Stimulated activated CD8-positive, alpha-beta memory T cell treated with anti-CD3 and anti-CD28 coated beads, Interleukin-4, amount 100 ng/mL, for 24 hours (primary cell): ENCODE measurements at places on chromosomes 4 and X.

DNA sequence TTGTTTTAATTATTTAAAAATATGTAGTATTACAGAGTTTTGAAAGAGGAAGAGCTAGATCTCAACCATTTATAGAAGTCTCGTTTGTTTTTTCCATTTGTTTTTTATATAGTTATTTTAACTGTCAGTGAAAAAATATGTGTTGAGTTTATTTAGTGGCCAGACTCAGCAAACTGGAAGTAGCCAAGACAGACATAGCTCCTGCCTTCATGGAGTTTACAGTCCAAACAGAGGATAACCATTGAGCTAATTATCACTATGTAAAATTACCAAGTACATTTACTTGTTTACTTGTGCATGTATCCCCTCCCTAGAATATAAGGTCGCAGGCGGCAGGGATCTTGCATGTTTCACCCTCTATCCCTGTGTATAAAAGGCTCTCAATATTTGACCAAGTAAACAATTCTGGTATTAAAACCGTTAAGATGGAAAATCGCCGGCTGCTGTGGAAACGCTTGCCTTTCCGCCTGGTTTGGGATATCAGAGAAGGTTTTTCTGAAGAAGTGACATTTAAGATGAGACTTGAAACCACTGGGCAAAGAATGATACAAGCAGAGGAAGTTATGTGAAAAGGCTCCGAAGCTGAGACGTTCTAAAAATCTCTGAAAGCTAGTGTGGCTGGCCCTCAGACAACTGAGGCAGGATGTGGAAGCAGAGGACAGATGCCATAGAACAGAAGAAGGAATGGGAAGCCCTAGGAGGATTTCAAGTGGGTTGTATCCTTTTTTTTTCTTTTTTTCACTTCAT lies 1.3 kb upstream of the CCNI start:
- DNase-seq: no peak

DNA sequence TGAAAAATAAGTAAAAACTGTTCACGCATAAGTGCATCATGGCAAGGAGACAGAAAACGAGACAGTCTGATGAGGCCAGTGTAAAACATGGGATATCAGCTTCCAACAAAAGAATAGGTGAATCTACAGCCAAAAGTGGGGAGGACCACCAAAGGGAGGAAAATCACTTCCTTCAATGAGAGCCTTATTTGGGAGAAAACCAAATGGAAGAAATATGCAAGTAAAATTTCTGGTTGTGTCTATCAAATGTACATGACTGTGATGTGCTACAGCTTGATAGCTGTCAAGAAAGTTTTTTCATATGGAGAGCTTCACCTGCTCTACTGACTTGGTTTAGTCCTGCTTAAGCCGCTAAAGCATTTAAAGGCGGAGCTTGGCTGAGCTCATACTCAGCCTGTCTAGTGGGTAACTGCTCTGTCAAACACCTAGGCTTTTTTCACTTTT lies 66.2 kb downstream of the MAGEA1 start:
- DNase-seq: no peak

DNA sequence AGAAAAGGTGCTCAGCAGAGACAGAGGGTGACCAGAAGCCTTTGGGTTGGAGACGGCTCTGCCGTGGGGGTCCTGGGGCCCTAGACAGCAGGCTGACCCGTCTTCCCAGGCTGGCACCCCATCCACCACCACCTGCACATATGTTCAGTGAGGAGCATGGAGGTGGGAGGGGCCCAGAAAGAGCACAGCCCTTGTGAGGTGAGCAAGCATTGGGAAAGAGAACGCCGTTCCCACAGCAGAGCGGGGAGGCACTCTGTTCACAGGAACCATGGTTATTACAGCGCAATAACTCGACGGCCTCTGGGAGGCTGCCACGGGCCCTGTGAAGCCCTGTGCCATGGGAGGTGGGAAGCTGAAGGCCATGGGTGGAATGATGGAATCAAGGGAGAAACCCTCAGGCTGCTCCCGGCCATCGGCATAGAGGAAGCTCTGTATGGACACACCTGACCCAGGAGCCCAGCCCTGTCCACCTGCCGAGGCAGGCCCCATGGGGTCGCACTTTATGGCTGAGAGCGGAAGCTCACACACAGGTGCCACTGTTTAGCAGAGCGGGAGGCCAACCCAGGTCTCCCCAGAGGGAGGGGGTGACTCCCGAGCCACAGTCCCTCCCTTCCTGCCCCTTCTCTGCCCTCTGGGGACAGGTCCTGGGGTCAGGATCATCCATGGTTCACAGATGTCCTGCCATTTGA lies 93.5 kb upstream of the AFAP1 start:
- no peak for DNase-seq

GRCh38 chr4:54813674-54814073 lies 155.9 kb downstream of the KIT start:
- DNase-seq: no peak

- DNase-seq: no peak
Measured at GRCh38 chrX:10989386-10989785, 121.7 kb upstream of the HCCS start.

GRCh38 chrX:74602142-74602541 lies 12.3 kb downstream of the RLIM start:
- DNase-seq: no peak

DNA sequence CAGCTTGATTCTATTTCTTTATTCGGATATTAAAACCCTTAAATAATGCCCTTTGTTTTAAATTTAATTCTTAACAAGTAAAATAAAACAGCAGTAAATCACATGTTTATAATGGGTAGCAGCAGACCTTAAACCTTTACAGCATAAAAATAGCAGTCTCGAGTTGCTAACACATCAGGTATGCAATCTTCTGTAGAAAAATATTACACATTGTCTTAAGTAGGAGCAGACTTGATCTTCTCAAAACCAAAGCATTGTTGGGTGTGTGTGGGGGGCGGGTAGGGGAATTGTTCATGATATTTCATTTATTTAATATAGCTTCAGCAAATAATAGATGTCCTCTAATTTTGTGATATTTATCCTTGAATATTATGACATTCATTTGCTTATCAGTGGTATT lies 331.4 kb downstream of the PCDH7 start:
- DNase-seq: no peak

- DNase-seq: no peak
Measured at GRCh38 chr4:26884486-26884988, 23.9 kb downstream of the STIM2 start.

DNA sequence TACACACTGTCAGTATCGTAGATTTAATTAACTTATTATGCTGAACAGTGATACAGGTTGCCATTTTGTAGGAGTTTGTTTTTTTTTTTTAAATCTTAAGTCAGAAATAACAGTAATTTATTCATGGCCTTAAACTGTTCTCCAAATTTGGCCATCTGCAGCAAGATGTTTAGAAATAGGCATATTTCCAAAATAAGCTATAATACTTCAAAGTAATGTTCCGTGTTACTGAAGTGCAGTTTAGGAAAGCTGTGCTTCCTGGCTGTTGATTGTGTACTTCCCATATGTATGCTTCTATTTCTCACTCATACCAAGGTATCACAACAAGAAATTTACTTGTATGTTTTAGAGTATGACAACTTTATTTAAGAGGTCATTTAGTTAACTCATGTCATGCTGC lies 28.9 kb downstream of the CPEB2 start:
- no peak for DNase-seq

DNA sequence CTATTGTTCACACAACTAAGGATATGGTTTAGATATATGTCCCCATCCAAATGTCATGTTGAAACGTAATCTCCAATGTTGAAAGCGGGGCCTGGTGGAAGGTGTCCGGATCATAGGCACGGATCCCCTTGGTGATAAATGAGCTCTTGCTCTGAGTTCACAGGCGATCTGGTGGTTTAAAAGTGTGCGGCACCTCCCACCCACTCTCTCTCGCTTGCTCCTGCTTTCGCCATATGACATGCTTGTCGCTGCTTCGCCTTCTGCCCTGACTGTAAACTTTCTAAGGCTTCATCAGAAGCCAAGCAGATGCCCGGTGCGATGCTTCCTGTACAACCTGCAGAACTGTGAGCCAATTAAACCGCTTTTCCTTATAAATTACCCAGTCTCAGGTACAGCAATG lies 128.5 kb downstream of the NFKB1 start:
- DNase-seq: no peak

DNA sequence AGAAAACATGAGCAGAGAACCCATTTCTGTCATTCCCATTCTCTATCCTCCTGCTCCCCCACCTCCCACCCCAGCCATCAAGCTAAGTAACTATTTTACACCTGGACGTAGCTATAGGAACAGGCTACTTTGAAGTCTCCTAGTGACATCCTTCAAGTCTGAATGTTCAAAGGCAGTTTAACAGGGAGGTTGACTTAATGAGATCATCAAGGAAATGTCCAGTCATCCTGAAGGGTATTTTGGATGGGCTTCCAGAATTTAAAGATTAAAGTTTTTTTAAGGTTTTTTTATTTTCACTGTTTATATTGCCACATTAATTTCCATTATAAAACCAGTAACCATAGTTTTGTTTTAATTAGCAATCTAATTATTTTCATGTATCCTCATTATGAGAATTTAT lies 41.1 kb downstream of the HPF1 start:
- DNase-seq: no peak

GRCh38 chrX:148466292-148466691 lies 34.1 kb upstream of the AFF2 start:
- DNase-seq: no peak

DNA sequence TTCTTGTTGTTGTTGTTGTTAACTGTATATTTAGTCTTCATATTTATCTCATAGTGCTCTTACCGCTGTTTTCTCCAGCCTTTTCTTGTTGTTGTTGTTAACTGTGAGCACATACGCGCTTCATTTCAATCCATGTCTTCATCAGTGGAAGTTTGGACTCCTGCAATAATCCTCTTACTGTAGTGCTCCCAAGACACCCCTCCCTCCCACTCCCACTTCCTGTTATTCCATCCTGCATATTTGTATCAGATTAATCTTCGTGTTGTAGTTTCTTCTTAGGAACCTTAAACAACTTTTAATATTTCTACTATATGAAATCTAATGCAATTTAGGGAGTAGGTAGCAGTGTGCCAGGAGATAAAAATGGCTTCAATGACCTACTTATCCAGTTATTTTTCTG lies 674.8 kb downstream of the RAPGEF2 start:
- DNase-seq: no peak

DNA sequence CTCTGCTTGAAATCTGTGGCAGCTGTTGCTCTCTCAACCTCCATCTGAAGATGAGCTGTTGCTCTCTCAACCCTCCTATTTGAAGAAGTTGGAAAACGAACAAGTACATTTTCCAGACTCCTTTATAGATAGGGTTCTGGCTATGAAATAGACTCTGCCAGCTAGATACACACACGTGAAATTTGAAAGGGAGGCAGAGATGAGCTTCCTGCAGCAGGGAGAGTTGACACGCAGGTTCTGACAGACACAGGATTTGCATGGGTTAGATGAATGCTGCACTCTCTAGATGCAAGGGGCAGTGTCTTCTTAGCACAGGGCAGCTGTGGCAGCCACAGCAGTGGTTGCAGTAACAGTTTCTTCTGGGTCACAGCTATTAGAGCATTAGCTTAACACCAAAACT lies 8.0 kb upstream of the PYURF start:
- DNase-seq: no peak

DNA sequence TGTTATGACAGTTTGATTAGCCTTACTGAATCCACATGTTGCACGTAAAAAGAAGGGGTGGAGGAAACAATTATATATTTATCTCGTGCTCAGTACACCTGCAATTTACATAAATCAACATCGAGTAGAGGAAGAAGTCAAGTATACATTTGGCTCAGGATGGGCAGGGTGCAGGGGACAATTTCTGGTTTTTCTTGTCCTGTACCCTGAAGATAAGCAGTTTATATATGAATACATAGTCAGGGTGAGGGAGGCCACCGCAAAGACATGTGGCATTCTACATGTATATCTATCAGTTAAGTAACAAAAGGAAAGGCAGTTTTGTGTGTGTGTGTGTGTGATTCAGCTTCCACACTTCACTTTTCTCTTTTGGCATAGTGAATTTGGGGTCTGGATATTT lies 11.1 kb upstream of the EREG start:
- DNase-seq: no peak

GRCh38 chr4:153495480-153496193 lies 29.5 kb downstream of the TMEM131L start:
- DNase-seq: no peak

GRCh38 chrX:49221868-49222267 lies 11.3 kb downstream of the CACNA1F start:
- no peak for DNase-seq

DNA sequence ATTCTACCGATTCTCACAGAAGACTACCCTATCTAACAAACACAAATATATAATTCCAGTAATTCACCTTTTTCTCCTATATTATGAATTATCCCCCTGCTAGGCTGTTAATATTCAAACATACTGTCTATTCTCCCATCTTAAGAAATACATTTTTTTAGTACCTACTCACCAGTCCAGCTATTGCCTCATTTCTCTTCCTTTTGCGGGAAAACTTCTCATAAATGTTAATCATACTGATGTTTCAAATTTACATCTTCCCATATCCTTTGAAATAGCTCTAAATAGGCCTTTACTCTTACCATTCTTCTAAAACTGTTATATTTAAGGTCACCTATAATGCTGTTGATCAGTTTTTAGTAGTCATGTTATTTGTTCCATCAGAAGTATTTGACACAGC lies 759.1 kb upstream of the SLIT2 start:
- no peak for DNase-seq

- no peak for DNase-seq
Measured at GRCh38 chr4:6076391-6076790, 58.2 kb upstream of the C4orf50 start.

- no peak for DNase-seq
Measured at GRCh38 chr4:105543881-105544280, 8.5 kb upstream of the ARHGEF38 start.

DNA sequence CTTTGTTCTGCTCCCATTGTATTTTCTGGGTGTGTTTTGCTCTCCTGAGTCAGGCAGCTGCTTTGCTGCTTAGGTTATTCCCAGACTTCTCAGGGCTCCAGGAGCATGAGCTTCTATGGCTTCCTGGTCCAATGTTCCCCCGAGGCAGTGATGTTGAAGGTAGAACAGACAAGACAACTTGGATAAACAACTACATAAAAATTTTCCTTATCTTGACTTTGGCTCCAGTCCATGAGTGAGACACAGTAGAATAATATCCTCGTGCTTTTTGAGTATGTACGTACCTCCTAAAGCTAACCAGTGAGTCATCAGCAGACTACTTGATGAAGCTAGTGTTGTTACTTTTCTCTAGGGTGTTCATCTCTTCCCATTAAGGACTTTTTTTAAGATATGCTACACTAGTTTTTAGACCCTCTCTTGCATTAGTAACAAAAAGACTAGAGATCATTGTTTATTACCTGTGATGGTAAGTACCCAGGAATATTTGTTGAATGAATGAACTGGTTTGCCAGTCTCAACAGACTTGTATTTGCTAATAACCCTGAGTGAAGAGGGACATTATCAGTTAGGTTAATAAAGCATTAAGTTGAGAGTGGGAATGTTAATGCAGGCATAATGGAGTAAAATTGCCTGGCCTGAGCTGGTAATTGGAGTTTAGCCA lies 131.9 kb downstream of the FHIP1A start:
- no peak for DNase-seq

DNA sequence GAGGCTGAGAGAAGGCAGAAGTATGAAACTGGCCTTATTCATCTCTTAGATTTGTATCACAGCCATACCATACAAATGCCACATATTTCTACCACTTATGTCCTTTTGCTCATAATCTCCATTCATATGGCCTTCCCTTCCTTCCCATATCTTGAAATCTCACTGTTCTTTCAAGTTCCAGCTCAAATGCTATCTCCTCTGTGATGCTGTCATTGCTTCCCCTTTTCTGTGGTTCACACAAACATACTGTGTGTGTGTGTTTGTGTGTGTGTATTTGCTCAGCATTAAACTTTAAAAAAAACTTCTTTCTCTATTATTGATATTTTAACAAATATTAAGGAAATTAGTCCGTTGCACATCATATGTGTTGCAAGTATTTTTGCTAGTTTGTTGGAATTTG lies 26.7 kb downstream of the PHKA1 start:
- DNase-seq: no peak
